ENCODE measurements at places on chromosomes 12 and 14.

DNA sequence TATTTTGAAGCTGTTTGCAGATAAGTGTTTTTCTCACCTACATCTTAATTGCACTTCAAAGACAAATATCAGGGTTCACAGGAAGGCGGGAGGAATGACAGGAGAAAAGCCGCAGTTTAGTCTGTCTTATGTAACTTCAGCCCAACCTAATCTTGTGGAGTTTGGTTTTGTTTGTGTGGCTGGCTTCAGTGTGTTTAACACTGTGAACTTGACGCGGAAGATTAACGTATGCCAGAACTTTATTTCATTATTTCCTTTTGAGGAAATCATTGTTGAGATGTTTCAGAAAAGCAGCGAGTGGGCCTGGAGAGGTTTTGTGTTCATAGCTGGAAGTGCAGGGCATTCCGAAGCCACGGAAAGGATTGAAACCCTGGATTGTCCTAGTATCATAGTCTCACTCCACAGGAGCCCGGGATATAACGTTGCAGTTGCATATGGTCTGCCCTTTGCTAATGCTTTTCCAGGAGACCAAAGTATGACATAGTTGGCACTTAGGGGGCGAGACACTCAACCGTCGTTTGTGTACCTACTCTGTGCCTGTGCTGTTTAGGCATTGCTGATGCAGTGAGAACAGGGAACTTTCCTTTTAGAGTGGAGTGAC is 2.0 kb downstream of the PELI2 start:
- no peak for DNase-seq

- no peak for DNase-seq
These were observed 47.9 kb downstream of the GTF2A1 start for GRCh38 chr14:81172881-81173280.

DNA sequence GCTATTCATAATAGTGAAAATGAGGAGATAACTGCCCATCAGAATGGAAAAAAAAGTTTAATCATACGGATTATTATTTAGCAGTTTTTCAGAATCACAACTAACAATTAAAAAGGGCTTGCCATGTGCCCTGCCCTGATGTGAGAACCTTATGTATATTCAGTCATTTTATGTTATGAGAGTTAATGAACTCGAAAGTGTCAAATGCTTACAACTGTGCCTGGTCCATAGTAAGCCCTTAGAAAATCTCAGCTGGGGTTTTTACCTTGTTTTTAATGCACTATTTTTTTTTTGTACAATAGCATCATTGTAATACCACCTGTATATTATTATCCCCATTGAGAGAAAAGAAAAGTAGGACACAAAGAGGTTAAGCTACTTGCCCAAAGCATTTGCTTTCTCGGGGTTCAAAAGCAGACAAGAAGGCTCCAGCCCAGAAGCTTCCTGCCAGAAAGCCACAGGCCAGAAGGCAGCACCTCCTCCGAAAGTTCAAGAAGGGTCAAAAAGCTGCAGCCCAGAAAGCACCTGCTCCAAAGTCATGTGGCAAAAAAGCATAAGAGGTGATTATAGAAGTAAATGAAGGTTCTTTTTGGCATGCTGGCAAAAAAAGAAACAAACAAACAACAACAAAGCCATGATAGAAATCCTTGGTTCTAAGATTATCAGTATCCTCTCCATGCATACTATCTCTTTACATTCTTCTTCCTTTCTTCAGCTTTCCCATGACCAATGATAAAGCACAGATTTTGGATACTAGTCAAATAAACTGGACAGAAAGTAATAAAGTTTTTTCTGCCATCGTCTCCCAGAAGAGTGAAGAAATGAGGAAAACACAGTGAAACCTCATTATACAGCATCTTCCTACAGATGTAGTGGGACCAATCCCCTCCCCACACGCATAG is 59.1 kb upstream of the NAP1L1 start:
- DNase-seq = no peak

DNA sequence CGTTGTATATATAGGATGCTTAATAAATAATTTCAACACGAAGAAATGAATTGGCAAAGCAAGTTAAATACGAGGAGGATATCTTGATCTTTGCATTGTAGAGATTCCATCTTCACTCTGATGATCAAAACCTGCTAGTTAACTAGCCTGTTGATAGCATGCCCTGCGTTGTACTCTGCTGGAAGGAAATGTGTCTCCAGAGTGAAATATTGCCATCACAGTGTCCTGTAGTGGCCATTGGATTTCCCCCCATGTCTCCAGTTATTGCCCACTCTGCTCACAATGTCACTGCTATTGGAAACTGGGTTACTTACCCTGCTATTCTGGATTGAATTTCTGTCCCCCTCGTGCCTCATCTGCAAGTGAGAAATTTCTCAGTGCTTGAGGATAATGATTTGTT is 109.6 kb downstream of the PLEKHA5 start:
- DNase-seq = no peak

- DNase-seq = no peak
These were observed 28.3 kb downstream of the NRDE2 start for GRCh38 chr14:90303473-90303872.

GRCh38 chr12:1339618-1340319 is 254.6 kb downstream of the FBXL14 start:
- DNase-seq = no peak

GRCh38 chr14:78921856-78922255 is 751.7 kb downstream of the NRXN3 start:
- DNase-seq = no peak

GRCh38 chr14:101469382-101470247 is 91.7 kb upstream of the DIO3 start:
- DNase-seq = no peak

DNA sequence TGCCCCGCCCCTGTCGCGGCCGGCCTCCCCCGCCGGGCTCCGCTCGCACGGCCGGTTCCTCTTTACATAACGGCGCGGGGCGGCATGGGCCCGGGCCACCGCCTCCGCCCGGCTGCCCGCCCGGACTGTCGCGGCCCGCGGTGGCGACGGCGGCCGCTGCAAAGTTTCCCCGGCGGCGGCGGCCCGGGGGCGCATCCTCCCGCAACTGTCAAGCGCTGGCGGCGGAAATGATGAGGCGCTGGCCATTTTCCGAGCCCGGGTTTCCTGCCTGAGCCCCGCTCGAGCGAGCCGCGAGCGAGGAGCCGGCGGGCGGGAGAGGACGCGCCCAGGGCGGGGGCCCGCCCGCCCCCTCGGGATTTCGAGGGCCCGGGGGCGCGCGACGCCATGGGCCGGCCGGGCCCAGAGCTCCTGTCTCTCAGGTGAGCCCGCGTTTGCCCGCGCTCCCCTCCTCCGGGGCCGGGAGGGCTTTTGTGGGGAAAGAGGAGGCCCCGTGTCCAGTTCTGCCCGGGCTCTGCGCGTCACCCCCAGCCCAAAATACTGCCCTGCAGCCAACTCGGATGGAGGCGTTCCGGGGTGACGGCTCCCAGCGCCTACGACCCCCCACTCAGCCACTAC is at the start of gene SH2B3:
Gene SH2B3, plus strand, starts transcription at position 65 of the 615 bp plus-strand sequence. CDS start 12,223 bp downstream, outside the sequence.
- no peak for DNase-seq

- no peak for DNase-seq
These were observed 162.1 kb downstream of the C12orf42 start for GRCh38 chr12:103333676-103334075.

GRCh38 chr12:53603804-53604203 is 22.4 kb downstream of the ATF7 start:
- DNase-seq = no peak

- DNase-seq = no peak
These were observed at the start of gene TSPAN8 for GRCh38 chr12:71157601-71158233. TSPAN8 (minus strand) TSS chr12:71157999; CDS start chr12:71157678, 321 bp downstream.

GRCh38 chr12:69484428-69484827 is 14.2 kb downstream of the FRS2 start:
- no peak for DNase-seq

DNA sequence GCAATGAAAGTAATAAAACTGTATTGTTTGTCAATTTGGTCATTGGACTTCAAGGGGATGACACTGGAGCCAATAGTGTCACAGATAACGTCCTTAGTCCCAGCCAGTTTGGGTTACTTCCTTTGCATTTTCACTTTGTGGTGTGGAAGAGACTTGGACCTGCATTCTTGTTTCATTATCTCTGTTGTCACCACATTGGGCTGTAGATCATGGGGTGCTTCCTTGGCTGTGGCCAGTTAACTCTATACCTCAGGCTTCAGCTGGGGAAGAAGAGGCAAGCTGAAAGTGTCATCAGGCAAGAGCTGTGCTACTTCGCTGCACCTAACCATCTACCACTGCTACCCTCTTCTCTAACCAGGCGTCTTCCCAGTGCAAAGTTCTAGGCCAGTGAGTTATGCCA is 15.1 kb upstream of the CISTR start:
- no peak for DNase-seq

- DNase-seq = no peak
These were observed 6.7 kb downstream of the GLTP start for GRCh38 chr12:109873653-109874052.

DNA sequence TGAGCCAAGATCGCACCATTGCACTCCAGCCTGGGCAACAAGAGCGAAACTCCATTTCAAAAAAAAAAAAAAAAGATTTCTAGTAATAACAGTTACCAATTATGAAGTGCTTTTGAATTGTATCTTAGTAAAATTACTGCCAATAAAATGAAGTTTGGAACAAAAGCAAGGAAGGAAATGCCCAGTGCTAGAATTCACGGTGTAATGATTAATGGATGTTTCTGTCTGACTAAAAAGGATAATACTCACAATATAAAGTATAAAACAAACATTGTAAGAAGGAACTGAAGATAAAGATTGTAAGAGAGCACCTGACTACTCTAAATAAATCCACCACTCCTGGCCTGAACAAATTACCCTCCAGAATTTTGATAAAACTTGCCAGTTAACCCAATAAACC is 4.0 kb downstream of the TMEM116 start:
- DNase-seq = no peak

DNA sequence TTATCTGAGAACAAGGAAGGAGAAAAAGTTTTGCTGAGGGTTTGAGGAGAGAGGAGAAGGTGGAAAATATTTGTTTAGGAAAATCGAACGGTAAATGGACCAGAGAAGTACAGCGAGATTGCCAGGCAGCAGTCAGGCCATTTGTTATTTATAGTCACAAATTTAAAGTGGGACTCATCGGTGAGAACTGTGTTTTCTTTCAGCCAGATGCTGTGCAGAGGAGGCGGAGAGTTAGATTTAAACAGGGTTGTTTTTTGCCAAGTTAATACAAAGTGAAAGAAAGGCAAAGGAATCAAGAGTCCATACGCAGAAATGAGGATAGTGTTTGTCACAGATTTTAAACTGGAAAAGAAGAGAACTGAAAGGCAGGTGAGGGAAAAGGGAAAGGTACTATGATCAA is 200.6 kb upstream of the CNOT2 start:
- DNase-seq = no peak

GRCh38 chr12:95788637-95789036 is 1.9 kb downstream of the NTN4 start:
- DNase-seq = no peak

GRCh38 chr14:50839691-50840090 is 8.7 kb upstream of the NIN start:
- no peak for DNase-seq

All from T-helper 2 cell treated with Interferon-gamma antibody and Interleukin-4, amounts not matched to agents 5 μg/mL and 100 μg/mL, for 36 hours (primary cell).